Germinal center (tissue), 1 donor: ENCODE measurements at places on chromosomes 3 and 15.

DNA sequence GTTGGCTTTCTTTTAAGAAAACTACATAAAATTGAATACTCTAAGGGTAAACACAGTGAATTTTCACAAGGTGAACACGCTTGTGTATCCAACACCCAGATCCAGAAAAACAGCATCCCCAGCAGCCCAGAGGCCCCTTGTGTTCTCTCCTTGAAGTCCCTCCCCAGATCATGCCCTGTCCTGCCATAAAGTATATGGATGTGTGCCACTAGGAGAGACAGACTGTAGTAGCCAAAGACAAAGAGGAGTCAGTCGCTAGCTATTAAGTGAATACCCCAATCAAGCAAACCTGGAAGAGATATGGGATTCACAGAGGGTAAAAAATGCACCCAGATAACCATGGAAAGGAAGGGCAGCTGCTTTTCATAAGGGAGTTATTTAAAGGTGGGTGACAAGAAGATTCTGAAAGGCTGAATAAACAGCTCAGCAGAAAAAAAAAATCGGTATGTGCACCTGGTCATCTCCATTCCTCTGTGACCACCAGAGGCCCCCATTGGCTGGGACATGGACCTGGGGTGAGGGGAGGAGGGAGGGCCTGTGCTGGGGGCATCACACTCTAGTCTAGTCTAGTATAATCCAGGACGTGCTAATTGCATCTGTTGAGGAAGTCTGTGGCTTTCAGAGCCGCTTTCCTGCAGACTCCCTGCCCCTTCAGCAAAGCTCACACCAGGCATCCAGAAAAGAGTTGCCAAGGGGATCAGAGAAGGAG, 167.3 kb upstream of the NDN start:
- no peak for DNase-seq

DNA sequence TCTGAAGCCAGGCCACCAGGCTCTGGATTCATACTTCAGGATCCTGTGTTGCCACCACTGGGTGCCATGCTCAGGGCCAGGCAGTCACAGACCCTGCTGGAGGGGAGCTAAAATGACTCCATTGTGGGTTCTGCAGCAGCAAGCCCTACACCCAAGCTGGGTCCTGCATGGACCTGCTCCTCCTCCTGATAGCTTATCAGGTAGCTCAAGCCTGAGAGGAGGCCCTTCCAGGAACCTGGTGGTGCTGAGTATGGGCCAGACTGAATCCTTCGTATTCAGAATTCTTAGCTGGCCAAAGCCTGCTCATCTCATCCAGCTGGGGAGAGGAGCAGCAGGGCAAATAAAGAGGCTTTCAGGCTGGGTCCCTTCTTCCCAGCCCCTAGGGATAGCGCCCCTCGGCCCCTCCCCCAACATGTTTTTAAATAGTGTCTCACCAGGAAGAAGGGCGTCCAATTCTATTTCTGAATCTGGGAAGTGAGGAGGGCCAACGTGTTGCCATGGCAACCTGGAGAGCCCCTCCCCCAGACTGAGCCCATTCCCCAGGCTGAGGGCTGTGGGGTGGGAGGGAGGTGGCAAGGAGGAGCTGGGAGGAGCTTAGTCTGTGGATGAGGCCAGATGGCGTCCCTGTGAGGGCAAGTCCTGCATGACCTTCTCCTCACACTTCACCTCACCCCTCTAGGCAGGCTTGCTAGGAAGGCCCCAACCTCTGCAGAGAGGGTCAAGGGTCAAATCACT, 11.0 kb upstream of the CAMKV start:
- no peak for DNase-seq

- no peak for DNase-seq
Measured at GRCh38 chr3:174957081-174957480, 97.9 kb downstream of the NAALADL2 start.

DNA sequence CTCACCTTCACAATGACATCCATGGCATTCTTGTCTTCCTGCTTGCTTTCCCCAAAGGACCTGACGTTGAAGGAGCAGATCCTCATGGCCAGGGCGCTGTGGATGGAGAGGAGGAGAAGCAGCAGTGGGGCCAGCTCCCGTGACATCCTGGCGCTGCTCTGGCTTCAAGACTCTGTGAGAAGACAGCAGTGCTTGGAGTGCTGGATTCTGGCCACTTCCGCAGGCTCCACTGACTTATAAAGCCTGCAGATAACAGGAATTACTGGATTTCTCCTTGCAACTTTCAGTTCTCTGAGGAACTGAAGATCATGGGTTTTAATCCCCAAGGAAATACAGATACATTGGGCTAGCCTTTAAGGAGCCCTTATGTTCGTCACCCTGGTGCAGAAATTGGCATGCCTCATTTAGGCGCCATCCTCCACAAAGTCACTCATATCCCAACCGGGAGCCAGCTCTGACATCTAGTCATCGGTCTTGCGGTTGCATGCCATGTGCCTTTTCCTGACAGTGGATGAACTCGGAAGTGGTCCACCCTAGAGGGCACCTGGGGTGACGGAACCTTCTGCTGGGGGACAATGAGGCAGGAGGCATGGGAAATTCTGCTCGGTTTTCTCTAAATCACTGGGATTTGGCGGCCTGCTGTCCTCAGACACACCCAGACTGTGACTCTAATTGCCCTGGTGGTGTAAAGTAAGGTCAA, at the start of gene DNASE1L3:
Gene DNASE1L3, minus strand, starts transcription at position 212 of the 700 bp plus-strand sequence. Its CDS starts 66 bp downstream, at position 146.
- DNase-seq, result no peak

- no peak for DNase-seq
Measured at GRCh38 chr3:126903521-126903920, 79.4 kb upstream of the PLXNA1 start.

DNA sequence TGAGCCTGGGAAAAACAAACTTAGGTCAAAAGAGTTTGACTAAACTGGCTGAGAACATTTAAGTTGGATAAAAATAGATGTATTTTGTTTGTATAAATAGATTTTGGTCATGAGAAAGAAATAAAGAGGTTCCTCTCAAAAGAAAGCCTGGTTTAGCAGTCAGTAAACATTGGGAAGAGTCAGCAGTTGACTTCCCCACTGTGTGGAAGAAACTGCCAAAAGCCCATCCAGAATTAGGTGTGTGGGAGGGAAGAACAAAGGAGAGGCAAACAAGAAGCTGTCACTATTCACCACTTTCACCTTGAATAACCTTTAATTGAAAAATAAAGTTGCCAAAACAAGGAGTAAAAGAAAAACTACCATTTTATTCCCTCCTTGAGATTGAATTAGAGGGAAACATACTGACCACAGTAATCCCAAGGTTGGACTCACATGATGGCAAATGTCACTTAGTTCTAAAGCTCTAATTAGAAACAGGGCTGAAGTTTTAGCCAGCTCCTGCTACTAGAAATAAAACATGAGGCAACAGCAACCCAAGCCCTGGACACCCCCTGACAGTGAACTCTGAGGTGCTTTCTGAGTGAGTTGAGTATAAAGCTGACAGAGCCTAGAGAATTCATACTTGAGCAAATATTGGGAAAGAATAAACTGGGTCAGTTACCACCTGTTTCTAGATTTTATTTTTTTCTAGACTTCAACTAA, 139.3 kb downstream of the SERPINI1 start:
- DNase-seq, result no peak

DNA sequence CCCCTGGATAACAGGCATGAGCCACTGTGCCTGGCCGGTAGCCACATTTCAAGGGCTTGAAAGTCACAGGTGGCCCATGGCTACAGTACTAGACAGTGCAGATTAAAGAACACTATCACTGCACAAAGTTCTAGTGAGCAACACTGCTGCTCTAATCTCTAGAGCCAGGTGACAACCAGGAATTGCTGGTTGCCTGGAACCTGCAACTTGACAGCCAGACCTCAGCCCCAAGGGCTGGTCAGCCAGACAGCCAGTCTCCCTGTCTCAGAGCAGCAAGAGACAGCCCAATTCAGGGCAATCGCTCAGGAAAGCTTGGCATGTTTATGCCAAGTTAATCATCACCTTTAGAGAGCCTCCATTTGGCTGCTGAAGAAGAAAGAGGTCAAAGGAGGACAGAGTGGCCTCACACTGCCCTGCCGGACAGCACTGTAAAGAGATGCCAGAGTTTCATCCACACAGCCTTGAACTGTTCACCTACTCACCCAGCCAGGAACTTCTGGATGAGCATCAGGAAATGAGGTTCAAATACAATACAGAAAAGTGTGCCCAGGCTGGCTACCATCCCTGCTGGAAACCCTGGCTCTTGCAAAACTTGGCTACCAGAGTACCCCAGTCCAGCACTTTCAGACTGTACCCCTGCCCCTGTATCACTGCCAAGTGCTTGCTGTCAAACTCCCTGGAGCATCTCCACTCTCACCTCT, 6.0 kb downstream of the CCDC12 start:
- DNase-seq, result no peak

- no peak for DNase-seq
Measured at GRCh38 chr3:144032531-144033239, 61.1 kb downstream of the DIPK2A start.

DNA sequence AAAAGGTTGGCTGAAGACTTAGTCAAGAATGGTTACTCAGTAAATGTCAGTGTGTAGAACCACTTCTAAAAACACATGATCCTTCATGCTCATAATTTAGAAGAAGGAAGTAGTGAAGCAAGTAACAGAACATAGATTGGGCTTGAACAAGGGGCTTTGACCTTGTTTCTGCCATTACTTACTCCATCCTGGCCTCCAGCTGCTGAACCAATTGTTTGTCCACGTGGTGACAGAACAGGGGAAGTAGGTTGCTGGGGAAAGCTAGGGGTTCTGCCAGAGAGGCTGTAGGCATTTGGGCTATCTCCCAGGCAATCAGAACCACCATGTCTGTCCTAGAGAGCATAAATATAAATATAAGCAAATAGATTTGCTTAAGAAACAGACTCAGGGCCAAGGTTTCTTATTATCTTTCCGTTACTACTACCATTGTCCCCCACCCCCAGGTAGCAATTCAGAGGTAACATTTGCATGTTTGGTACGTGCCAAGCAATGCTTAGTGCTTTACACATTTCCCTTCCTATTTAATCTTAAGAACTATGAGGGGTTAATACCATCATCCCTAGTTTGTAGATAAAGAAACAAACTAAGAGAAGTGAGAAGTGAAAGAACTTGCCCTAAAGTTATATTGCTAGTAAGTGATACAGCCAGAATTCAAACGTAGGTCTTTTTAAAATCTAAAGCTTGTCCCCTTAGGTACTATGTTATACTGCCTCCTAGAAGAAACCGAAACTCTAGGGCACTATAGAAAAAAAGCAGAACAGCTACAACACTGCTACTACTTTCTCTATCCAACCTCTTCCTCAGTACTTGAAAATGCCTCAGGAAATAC, 3.0 kb upstream of the SPG11 start:
- DNase-seq, result no peak

DNA sequence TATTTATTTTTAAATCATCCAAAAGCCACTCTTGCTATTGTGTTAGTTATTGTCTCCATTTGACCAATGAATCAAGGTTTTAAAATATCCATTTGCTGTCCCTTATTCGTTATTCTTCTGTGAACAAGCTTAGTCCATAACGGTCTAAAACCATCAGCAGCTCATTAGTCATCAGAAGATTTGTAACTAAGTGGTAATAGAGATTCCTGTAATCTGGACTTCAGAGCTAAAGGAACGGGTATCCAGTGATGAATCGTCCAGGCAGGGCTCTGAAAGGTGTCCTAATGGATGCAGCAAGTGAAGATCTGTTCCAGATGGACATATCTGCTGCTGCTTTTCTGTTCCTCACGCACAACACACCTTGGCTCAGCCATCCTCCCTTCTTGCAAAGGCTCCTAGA, 362.7 kb upstream of the CFAP20DC start:
- no peak for DNase-seq

DNA sequence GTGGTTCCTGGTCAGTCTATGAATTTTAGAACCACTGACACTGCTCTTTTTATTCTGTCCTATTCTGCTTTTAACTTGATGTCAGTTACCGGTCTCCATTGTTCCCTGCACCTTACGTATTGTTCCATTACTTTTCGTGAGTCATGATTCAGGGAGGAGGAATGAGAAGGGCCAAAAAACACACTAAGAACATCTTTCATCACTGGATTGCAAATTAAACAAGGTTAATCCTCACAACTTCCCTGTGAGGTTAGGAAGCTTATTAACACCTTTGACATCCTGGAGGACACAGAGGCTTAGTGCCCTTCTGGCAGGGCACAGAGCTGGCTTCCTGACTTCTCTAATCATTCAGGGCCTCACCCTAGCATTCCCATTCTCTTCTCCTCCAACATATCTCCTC, 227.6 kb upstream of the SATB1 start:
- no peak for DNase-seq

DNA sequence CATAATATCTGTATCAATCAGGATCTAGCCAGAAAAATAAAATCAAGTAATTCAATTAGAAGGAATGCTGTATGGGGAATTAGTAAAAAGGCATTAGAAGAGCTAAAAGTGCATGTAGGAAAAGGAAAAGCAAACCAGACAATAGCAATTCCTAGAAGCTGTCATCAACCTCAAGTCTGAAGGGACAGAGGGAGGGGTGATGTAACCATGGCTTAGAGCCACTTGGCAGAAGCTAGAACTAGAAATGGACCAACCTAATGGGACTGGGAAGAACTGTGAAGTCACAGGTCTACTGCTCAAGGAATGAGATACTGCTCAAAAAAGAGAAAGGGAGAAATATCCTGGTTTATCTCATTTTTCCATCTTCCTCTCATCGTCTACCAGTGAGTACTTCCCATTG, 590.7 kb upstream of the SGO1 start:
- no peak for DNase-seq

DNA sequence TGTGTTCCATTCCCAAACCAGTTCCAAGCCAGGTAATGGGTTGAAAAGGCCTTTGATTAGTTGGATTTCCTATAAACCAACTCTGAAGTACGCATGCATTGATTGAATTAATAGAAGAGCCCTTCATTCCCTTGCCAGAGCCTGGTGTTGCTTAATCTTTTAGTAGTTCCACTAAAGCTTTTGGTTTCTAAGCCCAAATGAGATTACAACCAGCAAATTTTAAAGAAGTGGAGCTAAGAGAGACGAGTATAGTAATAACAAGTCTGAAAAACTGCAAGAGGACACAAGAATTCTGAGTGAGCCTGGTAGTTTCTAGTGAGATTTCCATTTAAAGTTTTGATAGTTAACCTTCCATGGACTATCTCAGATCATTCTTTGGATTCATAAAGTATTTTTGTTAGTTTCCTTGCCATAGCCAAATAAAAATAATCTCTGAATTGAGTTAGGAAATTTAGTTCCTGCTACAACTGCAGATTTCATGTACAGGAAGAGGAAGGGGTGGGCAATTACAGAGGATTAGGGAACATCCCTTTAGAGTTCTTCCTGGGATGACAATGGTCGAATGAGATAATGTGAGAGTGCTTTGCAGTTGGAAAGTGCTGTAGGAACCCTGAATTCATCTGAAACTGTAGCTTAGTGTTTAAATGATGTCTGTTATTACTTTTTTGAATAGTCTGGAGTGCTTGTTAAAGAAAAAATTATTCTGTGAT, 136.8 kb downstream of the FNDC3B start:
- DNase-seq, result no peak

GRCh38 chr3:48997714-48998637, 7.9 kb downstream of the P4HTM start:
- DNase-seq, result no peak

GRCh38 chr3:168080499-168081170, 15.1 kb downstream of the GOLIM4 start:
- DNase-seq, result no peak

- DNase-seq, result no peak
Measured at GRCh38 chr3:83524901-83525300, 1433.9 kb upstream of the CADM2 start.
